Subcutaneous preadipocyte (primary cell): ENCODE measurements at places on chromosomes 2 and 18. TPM values are rescaled to one million over a fixed set of nuclear protein-coding genes. Genes with fewer than 3 reads are reported as not detected.

The ACAA2 gene
- total RNA-seq, result 42.4 and 55.1 TPM in 2 replicates

The LYG2 gene
- not detected in 2 replicates for total RNA-seq

The LRRTM4 gene
- total RNA-seq, result not detected in 2 replicates

The REG1B gene
- total RNA-seq, result not detected in 2 replicates

The SERPINB4 gene
- under 0.01 TPM in 1 of 2 replicates, not detected in the other for total RNA-seq

The PAX8 gene
- 2.9 and 6.6 TPM in 2 replicates for total RNA-seq

The COLEC12 gene
- total RNA-seq, result 92.6 and 115 TPM in 2 replicates
